ENCODE measurements at places on chromosomes 12 and 14.

GRCh38 chr12:126591533-126591932, 1526.3 kb downstream of the AACS start:
- peak; percentile 11 for DNase-seq

GRCh38 chr12:59121451-59121850, 201.1 kb upstream of the LRIG3 start:
- DNase-seq = no peak

DNA sequence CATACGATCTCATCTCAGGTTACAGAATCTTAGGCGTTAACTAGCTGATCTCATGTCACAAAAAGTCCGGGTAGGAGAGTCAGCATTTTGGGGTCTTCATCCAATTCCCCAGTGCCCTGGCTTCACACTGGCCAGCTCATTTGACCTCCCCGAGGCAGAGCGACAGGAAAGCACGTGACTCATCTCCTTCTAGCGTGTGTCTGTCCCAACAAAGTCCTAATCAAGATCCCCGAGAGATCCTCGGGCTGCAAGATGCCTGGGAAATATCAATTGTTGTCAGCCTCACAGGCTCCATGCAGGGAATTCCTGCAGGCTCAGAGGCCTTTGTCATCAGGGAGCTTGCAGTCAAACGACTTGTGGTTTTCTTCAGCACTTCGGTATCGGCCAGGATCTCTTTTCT, 57.5 kb downstream of the ZNF664 start:
- no peak for DNase-seq

DNA sequence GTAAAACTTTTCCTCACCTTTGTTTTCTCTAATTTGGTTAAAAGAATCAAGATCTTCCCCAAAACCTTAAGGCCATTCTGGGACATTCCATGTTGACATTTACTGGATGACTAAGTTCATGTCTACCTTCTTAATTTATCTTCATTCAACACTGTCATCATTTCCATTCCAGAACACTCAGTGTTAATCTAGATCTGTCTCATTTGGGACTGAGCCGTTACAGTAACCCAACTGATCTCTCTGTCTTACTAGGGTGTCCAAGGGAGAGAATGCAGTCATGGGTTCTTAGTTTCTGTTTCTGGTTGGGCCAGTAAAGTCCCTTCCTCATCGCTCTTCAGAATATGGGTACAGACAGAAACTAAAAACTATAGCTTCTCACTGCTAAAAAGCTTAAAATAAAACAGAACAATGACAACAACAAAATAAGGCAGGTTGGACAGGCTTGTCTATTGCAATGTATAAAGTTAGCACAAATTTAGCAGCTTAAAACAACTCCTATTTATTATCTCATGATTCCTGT, 144.8 kb downstream of the ASCL1 start:
- no peak for DNase-seq

- no peak for DNase-seq
Observed at GRCh38 chr12:34126239-34126641, 103.9 kb downstream of the ALG10 start.

- no peak for DNase-seq
Observed at GRCh38 chr14:105098316-105098715, 33.1 kb upstream of the GPR132 start.

- no peak for DNase-seq
Observed at GRCh38 chr12:116588390-116589028, 29.3 kb downstream of the MAP1LC3B2 start.

GRCh38 chr12:57242691-57243454, 8.1 kb downstream of the STAC3 start:
- DNase-seq = peak; percentile 86

- peak; percentile 31 for DNase-seq
Observed at GRCh38 chr12:33439587-33440011, at the start of gene SYT10. Gene SYT10, minus strand, starts transcription at chr12:33439819. Its CDS starts 297 bp downstream, at chr12:33439522.

GRCh38 chr14:22888662-22889061, 5.6 kb downstream of the REM2 start:
- DNase-seq = no peak

- DNase-seq = no peak
Observed at GRCh38 chr12:13701502-13701901, 279.9 kb downstream of the GRIN2B start.

DNA sequence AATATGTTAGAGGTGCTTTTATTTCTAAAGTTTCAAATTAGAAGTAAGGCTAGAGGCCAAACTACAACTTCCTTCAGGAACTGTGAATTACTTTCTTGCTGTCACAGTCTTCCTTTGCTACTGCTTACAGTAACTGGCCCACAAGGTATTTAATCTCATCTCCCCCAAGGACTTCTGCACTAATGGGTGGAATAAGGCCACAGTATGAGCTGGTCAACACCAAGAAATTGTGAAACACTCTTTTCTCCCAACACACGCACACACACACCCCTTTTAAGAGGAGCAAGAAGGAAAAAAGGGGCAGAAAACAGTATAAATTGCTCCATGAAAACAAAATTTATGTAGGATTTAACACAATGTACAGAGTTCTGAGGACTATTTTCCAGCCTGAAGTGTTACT, 45.6 kb downstream of the SCAF11 start:
- DNase-seq = no peak

- DNase-seq = no peak
Observed at GRCh38 chr12:116406529-116406928, 129.0 kb upstream of the MED13L start.

GRCh38 chr12:103494734-103495468, 867 bp downstream of the C12orf42 start:
- no peak for DNase-seq

- no peak for DNase-seq
Observed at GRCh38 chr14:88815980-88816379, 8.5 kb upstream of the TTC8 start.

- DNase-seq = no peak
Observed at GRCh38 chr12:126147321-126147720, 1082.1 kb downstream of the AACS start.

- no peak for DNase-seq
Observed at GRCh38 chr12:106692896-106693820, 81.3 kb upstream of the RIC8B start.

DNA sequence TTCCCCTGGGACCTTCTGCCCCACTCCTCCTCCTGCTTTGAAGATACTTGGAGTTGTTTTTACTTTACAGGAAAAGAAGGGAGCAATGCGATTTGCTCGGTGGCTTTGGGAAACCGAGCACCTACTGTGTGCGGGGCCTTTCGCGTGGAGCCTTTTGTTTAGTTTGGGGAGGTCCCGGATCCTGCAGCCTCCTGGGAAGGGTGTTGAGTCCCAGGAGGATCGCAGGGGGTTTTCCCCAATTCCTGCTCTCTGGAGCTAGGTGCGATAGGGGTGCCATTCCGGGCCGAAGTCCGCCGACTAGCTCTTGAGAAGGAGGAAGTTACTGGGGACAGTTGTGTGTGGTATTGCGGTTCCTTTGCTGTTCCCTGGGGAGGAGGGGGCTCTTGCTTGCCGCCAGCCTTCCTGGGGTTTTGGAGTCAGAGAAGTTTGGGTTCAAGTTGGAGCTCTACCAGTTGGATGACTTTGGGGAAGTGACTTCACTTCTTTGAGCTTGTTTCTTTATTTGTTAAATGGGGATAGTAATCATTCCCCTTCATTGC, 1.1 kb downstream of the BRI3BP start:
- no peak for DNase-seq

DNA sequence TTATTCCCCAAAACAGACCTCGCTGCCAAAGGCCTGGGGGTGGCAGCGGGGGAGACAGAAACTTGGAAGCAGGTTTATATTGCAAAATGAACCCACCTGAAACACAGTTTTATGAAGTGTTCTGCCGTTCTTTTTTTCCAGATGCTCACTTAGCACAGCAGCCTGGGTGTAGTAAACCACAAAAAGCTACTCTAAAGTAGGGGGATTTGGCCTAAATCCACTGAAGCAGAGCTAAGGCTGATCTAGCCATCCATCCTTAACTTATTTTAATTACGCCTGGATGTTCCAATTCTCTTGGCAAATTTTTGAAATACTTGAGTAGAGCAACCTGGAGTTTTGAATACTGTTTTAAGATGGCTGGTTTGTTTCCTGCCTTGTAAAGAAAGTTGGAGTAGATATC, 121.2 kb downstream of the GPR135 start:
- no peak for DNase-seq

Measured in left kidney (tissue), 8 donors.